Stimulated activated CD4-positive, alpha-beta T cell treated with anti-CD3 and anti-CD28 coated beads, Interleukin-15, amount 100 ng/mL, for 1 hour (primary cell): ENCODE measurements at places on chromosomes 12 and 14.

DNA sequence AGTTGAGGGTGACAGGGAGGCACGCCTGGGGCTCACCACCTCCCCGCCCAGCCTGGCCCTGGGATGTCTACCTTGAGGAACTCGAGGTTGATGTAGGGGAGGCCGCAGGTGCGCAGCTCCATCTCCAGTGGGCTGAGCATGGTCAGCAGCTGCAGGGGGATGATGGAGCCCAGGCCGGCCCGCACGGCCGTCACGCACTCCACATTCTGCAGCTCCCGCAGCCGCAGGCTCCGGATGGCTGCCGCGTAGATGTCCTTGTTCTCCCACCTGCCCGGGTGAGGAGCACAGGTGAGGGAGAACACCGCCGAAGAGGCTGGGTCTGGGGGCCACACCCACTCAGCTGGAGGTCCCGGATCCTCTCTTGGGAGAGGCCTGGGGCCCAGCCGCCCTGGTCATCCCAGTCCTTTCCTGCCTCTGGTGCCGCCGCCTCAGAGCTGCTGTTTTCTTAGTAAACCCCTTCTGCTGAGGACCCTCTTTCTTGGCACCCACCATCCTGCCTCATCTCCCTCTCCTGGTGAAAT is 38.2 kb downstream of the TRAFD1 start:
- no peak for DNase-seq

DNA sequence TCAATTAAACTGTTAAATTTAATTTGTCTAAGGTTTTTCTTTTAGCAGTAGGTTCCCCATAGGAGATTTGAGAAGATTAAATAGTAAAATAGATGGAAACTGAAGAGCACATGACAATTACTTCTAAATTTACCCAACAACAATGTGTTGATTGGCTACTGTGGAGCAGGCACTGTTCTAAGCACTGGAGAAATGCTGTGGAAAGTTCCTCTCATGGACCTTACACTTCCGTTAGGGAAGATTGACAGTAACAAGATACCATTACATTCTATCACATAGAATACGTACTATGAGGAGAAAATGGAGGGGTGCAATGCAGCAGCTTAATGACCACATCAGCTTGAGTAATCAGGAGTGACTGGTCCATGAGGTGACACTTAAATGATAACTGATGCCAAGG is 8.1 kb upstream of the STAB2 start:
- DNase-seq = no peak

- no peak for DNase-seq
Observed at GRCh38 chr12:132111654-132112304, 32.3 kb downstream of the DDX51 start.

GRCh38 chr12:113466454-113467141 is 5.1 kb downstream of the LHX5 start:
- DNase-seq = no peak

DNA sequence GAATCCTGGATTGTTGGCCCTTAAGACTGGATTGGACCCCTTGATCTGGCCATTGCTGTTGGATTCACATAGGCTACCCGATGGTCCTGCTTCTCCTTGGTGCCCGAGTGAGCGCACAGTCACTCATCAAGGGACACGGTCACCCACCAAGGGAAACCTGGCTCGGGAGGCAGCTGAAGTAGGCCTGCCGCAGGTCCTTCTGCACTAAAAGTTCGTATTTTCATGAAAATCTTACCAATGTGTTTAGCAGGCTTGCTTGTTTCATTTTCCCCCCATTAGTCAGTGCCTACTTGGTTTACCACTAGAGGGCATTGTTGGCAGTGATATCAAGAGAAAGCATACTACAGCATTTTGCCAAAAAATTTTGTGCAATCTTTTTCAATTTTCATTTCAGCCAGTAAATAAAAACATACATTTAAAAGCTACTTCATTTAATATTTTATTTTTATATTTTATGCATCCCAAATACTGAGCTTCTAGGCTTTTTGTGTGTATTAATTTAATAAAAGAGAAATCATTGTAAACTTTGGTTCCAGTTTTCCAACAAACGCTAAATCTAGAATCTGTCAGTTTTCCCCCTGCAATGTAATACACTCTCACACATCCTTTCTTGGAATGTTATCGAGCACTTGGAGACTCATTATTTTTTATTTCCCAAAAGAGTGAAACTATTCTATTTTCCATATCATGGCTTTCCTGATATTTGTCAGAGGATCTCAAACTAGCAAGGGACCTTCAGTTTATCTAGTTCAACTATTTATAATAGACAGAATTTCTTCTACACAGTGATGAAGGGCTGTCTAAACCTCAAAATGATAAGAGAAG is 116.7 kb downstream of the LMNTD1 start:
- no peak for DNase-seq

DNA sequence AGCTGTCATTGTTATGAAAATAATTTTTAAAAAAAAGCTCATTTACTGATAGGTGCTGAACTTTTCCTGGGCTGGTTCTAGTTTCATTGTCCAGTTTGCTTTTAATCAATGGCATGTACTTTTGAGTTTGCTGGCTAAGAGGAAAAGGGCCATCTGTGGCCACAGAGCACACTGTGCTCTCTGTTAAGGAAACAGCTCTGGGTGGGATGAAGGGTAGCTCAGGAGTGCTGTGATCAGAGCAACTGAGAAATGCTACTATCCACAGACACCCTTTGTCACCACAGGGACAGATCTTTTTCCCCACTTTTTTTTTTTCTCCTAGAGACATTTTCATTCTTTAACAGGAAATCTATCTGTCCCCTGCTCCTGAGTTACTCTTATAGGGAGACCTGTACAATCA is 387.1 kb upstream of the PRICKLE1 start:
- no peak for DNase-seq

- no peak for DNase-seq
Observed at GRCh38 chr12:92121826-92122225, 23.8 kb downstream of the BTG1 start.
